Activated CD8-positive, alpha-beta memory T cell treated with anti-CD3 and anti-CD28 coated beads, Interleukin-2, amount 10 ng/mL, durations not matched to agents 7 days and 5 days (primary cell): ENCODE measurements at places on chromosomes 16 and 17.

DNA sequence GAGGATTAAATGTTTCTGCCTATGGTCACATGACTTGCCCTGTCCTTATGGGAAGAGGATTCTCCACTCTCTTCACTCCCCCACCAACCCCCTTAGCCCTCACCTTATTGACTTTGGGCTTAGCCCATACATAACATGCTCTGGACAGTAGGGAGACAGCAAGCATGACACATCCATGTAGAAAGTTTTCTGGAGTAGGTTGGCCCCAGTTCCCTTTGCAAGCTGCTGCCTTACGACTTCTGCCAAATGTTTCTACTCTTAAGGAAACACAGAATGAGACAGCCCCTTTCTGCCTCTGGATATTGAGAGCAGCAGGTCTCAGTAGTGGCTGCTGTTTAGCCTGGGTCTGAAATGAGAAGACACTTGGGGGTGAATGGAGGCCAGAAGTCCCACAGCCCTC, 282.2 kb downstream of the MAP2K6 start:
- DNase-seq = no peak

GRCh38 chr16:1053700-1054368, 18.7 kb upstream of the SSTR5 start:
- no peak for DNase-seq

DNA sequence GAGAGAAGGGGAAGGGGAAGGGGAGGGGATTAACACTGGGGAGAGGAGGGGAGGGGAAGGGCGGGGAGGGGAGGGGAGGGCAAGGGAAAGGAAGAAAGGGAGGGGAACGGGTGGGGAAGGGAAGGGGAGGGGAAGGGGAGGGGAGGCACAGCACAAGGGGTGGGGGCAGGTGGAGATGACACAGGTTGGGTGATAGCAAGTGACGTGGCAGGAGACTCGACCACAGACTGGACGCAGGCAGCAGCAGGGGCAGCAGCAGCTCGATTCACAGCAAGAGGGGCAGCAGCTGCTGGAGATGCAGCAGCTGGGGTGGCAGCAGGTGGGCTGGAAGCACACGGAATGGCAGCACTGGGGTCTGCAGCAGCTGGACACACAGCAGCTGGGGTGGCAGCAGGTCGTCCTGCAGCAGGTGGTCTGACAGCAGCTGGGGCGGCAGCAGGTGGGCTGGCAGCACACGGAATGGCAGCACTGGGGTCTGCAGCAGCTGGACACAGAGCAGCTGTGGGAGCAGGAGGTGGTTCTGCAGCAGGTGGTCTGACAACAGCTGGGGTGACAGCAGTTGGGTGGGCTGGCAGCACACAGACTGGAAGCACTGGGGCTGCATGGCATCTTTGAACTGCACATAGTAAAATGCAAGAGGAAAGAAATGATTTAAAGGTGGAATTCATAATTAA, at the start of gene KRTAP4-16:
Gene KRTAP4-16, minus strand, starts transcription at position 624 of the 674 bp plus-strand sequence. Its CDS starts 0 bp downstream, at position 624.
- no peak for DNase-seq

- DNase-seq = no peak
Measured at GRCh38 chr16:50496990-50497389, 51.2 kb upstream of the NKD1 start.

GRCh38 chr16:66346221-66346620, 20.3 kb upstream of the CDH5 start:
- DNase-seq = no peak

DNA sequence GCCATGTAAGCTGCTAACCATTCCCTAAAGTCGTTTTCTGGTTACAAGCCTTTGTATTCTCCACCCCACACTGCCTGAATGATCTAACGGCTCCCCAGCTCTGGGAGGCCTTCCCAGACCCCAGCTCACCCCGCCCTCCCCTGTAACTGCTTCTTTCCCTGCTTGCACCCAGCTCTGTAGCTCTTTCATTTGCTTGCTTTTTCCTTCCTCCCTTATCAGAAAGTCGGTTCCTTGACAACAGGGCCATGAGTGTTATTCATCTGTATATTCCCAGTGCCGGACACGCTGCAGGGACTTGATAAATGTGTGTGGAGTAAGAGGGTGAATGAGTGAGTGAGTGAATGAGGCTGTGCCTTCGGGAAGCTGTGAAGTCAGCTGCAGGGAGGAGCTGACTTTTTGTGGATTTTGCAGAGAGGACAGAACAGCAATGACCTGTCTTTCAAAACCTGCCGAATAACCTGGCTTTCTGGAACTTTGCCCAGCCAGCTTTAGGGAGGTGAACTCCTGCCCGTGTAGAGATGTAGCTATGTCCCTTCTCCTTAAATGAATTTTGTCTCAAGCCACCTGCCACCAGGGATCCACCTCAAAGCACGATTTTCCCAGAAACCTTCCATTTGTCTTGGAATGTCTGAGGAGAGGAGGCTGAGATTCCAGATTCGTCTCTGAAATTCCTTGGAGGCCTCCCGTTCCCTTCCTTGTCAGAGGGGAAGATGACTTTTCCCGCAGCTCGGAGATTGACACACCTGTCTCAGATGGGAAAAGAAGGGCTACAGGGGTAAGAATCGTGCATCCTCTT, 20.0 kb upstream of the CACNG4 start:
- no peak for DNase-seq

DNA sequence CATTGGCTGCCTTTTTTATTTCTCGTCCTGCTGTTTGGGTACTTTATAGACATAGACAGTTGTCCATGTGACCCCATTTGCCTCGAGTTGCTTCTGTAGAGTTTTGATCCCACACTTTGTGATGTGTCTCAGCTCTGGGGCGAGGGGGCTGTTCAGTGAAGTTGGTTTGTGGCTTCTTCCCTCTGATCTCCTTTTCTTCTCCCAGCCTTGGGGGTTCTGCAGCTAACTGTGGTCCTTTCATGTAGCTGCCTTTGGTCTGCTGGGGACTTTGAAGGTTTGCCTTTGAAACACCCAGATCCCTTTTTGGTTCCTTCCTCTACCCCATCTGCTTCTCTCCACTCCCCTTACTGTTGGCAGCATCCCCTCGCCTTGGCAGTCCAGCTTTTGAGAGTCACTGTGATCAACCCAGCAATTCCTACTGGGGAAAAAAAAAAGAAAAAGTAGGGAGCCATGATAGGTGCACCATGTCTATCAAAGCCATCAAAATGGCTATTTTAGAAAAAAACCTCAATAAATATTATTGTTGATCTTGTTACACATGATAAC, 728.8 kb upstream of the RBFOX1 start:
- no peak for DNase-seq

GRCh38 chr16:12461201-12461600, 342.5 kb downstream of the CPPED1 start:
- no peak for DNase-seq

- DNase-seq = no peak
Measured at GRCh38 chr17:79152636-79153035, 78.0 kb downstream of the ENGASE start.

- no peak for DNase-seq
Measured at GRCh38 chr17:66786107-66786506, 48.8 kb upstream of the CACNG5 start.

DNA sequence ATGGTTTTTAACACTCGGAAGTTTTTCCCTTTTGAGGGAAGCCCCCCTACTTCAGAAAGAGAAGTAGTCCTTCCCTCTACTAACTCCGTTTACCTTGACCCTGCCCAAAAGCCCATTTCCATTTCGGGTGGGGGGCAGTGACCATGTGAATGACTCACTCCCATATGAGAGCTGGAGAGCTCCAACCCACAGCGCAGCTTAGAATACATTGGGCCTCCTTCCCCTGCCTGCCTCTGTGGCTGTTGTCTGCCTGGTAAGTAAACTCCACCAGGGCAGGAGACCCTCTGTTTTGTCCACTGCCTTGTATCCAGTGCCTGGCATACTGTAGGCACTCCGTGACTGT, 985 bp downstream of the SGSM2 start:
- DNase-seq = no peak

- no peak for DNase-seq
Measured at GRCh38 chr17:28404812-28405570, 1.0 kb downstream of the SLC46A1 start.

- DNase-seq = no peak
Measured at GRCh38 chr17:66420961-66421371, 118.6 kb downstream of the PRKCA start.

DNA sequence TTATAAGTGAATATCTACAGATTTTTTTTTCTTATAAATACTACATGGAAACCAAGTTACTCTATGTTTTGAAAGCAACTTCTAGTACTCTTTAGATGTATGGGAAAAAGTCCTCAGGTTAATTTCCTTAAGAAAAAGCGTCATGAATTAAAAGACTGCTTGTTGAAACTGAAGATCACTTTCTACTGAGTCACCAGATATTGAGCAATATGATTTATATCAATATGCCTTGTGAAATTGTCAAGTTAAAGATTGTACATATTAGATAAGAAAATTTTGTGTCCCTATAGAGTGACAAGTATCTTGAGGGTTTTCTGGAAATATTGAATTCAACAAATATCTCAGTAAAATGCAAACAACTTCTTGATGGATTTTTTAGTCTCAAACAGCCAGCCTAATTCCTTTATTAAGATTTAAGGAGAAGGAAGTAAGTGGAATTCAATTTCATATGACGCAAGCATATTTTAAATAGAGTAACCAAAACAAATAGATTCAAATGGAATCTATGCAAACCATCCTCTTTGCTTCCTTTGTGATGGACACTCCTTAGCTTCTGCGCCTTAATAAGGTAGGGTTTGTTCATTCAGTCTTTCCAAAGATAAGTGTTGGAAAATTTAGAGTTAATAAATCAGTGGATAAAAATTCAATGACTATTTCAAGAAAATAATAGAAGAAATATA, 16.6 kb downstream of the KRT12 start:
- DNase-seq = no peak

DNA sequence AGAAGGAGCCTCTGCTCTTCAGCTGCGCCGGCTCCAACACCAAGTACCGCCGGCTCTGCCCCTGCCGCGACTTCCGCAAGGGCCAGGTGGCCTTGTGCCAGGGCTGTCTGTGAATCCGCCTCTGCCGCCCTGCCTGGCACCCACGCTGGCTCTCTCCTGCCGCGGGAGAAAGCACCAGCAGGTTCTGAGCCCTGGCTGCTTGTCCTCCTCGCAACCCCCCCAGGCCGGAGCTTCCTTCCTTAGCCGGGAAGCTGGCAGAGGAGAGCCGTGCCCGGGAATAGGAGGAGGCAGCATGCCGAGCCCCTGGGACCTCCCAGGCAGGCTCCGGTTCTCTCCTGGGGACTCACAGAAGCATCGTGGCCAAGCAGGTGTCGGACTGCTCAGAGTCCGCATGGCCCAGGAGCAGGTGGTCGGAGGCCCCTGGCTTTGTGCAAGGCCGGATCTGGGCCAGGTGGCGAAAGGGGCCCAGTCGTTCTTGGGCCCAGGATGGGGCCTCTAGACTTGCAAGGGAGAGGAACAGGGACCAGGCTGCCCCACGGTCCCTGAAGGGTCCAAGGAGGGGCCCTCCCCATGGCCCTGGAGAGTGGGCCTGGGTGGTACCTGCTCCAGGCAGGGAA, 80.6 kb downstream of the MGAT5B start:
- no peak for DNase-seq

DNA sequence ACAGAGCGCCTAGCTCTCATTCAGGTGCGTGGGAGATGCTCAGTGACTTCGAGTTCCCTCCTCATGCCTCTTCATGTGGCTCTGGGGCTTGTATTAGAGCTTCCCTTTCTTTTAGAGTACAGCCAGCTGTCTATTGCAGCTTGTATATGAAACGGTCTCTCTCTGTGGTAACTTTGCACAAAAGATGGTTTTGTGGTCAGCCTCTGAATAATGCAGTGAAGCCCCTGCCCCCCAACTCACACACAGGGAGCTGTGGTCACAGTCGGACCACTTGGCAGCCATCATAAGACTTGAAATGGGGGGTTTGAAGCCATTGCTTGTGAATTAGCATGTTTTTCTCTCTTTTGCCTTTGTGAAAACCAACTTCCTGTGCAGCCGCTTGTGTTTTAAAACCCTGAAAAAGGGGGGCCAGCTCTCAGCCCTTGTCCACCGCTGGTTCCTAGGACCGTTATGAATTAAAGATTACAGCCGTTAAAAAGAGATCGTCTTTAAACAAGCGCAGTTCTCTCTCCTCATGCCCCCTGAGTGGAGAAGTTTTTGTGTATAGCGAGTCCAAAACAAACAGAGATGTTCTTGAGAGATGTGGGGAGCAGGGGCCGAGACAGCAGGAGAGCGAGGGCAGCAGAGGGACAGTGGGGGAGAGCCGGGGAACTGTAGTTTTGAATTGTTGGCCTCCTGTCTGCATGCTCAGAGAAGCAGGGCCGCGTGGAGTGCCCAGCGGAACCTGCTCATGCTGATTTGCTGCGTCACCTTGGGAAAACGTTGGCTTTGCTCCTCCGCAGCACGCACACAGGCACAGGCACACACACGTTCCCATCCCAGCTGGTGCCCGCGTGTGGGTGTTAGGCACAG, 199.0 kb downstream of the MSI2 start:
- DNase-seq = peak; percentile 87

- peak; percentile 63 for DNase-seq
Measured at GRCh38 chr17:40450175-40450574, 6.9 kb downstream of the IGFBP4 start.

DNA sequence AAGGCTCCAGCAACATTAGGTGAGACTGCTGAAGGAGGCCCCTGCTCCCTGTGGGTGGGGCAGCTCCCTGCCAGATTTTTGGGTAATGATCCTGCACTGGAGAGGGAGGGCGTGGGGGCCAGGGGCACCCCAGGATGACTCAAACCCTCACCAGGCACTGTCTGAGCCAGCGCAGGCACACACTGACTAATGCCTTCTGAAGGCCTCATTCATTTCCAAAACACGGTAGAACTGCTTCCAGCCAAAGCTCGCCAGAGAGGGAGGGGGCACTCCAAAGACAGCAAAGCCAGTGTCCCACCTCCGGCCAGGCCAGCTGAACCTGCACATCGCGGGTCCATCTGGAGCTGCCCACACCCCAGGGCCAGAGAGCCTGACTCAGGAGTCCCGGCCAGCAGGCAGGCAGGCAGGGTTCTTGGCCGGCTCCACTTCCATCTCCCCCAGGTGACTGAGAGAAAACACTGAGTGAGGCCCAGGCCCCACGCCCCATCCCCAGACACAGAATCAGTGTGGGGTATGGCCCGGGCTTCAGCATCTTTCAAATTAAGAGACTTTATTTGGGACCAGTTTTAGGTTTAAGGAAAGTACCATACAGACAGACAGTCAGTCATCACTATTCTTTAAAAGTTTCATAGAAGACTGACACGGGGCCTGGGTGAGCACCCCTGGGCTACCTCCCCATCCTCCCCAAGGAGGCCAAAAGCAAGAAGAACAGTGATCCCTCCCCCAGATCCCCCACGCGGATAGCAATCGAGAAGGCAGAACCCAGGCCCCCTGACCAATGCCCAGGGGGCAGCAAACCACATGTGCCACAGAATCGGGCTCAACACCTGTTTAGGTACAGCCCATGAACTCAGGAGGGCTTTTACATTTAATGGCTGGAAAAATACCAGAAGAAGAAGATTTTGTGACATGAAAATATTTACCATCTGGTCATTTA, 2.3 kb downstream of the PIEZO1 start:
- peak; percentile 81 for DNase-seq

DNA sequence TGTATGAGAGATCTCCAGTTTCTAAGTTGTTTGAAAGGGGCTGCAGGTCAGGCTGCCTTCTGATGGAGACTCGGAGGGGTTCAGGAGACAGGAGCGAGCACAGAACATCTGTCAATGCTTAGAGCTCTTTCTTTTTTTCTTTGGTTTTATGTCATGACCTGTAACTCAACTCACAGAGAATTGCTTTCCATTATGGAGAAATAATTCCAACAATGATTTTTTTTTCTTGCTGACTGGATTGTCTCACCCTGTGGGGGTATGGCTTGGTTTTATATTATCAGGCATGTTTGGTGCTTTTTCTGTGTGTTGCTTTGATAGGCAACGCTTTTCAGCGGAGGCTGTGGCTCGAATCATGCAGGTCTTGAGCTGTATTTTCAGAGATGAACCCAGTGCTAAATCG, 10.7 kb upstream of the KCNJ2 start:
- no peak for DNase-seq
